ENCODE measurements at places on chromosomes 13 and 19. TPM values are rescaled to one million over a fixed set of nuclear protein-coding genes. Genes with fewer than 3 reads are reported as not detected.

Gene IGFL3
- total RNA-seq, result not detected

Gene ZNF43
- total RNA-seq, result 19.7 TPM

DNA sequence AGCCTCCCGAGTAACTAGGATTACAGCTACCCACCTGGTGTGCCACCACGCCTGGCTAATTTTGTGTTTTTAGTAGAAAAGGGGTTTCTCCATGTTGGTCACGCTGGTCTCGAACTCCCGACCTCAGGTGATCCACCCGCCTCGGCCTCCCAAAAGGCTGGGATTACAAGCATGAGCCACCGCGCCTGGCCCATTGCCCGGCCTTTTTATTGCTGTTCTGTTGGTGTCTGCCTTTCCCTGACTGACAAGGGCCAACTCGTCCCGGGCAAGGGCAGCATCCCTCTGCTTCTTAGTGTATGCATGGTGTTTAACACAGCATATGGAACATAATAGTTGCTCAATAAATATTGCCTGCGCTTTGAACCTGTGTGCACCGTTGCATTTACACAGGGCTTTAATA is 6.2 kb upstream of the RETN start:
- H3K27me3 ChIP-seq, result no peaks in the 10 kb centered on the region
- no peak overlapping the region for H3K27ac ChIP-seq
- H3K4me3 ChIP-seq, result no peak overlapping the region
- no peak for DNase-seq
- H3K4me1 ChIP-seq, result no peaks in the 10 kb centered on the region
- H3K36me3 ChIP-seq, result no peaks in the 10 kb centered on the region

Gene ERICH4
- not detected for total RNA-seq

Gene WASF3
- 5.9 TPM for total RNA-seq

- no peaks in the 10 kb centered on the region for H3K27me3 ChIP-seq
- no peaks in the 10 kb centered on the region for H3K36me3 ChIP-seq
- H3K27ac ChIP-seq, result no peak overlapping the region
- H3K4me3 ChIP-seq, result no peak overlapping the region
- no peaks in the 10 kb centered on the region for H3K4me1 ChIP-seq
- no peak for DNase-seq
These were observed 46.4 kb upstream of the F7 start for GRCh38 chr13:113058988-113059850.

GRCh38 chr13:111476197-111476596 is 155.8 kb downstream of the TEX29 start:
- no peak for DNase-seq
- no peaks in the 10 kb centered on the region for H3K36me3 ChIP-seq
- H3K27me3 ChIP-seq, result no peaks in the 10 kb centered on the region
- H3K4me1 ChIP-seq, result no peaks in the 10 kb centered on the region
- no peak overlapping the region for H3K4me3 ChIP-seq

DNA sequence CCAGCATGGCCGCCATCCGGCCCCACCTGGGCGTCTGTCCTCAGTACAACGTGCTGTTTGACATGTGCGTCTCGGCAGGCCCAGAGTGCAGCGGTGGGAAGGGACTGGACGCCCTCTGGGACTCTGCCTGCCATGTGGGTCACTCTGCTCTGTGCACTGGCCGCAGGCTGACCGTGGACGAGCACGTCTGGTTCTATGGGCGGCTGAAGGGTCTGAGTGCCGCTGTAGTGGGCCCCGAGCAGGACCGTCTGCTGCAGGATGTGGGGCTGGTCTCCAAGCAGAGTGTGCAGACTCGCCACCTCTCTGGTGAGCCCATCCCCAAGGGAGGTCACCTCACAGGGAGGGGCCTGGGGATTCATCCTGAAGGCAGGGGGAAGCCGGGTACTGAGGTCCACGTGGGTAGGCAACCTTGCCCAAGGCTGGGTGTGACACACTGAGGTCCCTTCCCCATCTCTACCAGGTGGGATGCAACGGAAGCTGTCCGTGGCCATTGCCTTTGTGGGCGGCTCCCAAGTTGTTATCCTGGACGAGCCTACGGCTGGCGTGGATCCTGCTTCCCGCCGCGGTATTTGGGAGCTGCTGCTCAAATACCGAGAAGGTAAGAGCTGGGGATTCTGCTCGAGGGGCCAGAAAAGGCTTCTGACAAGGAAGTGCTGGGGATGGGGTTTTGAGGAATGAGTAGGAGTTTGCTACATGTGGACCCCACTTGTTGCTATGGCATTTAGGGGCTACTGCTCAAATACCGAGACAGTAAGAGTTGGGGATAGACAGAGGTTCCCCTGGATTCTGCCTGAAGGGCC is 11.3 kb downstream of the ABCA7 start:
- no peak overlapping the region for H3K27ac ChIP-seq
- no peaks in the 10 kb centered on the region for H3K4me1 ChIP-seq
- no peak overlapping the region for H3K4me3 ChIP-seq
- no peaks in the 10 kb centered on the region for H3K27me3 ChIP-seq
- no peak for DNase-seq

- H3K4me1 ChIP-seq, result no peaks in the 10 kb centered on the region
- H3K4me3 ChIP-seq, result no peak overlapping the region
- no peaks in the 10 kb centered on the region for H3K36me3 ChIP-seq
- H3K27me3 ChIP-seq, result no peaks in the 10 kb centered on the region
- DNase-seq, result no peak
These were observed 8.5 kb downstream of the PLEKHJ1 start for GRCh38 chr19:2227415-2228156.

Gene PEX11G
- total RNA-seq, result not detected

Gene GJA3
- not detected for total RNA-seq

- H3K4me3 ChIP-seq, result no peak overlapping the region
- no peak overlapping the region for H3K27ac ChIP-seq
- no peaks in the 10 kb centered on the region for H3K4me1 ChIP-seq
- no peaks in the 10 kb centered on the region for H3K27me3 ChIP-seq
- DNase-seq, result no peak
- H3K36me3 ChIP-seq, result no peaks in the 10 kb centered on the region
These were observed 284.5 kb upstream of the PCDH20 start for GRCh38 chr13:61700181-61700580.

GRCh38 chr13:55550624-55551023 is 1590.1 kb upstream of the PRR20A start:
- H3K36me3 ChIP-seq, result no peaks in the 10 kb centered on the region
- H3K27me3 ChIP-seq, result no peaks in the 10 kb centered on the region
- H3K4me1 ChIP-seq, result no peaks in the 10 kb centered on the region
- H3K4me3 ChIP-seq, result no peak overlapping the region

All from uterus (tissue), 4 donors.